Stimulated activated CD8-positive, alpha-beta memory T cell treated with anti-CD3 and anti-CD28 coated beads, Interleukin-12 subunit alpha, Interleukin-12 subunit beta, amount 100 ng/mL, for 1 hour (primary cell): ENCODE measurements at places on chromosomes 12 and 14.

DNA sequence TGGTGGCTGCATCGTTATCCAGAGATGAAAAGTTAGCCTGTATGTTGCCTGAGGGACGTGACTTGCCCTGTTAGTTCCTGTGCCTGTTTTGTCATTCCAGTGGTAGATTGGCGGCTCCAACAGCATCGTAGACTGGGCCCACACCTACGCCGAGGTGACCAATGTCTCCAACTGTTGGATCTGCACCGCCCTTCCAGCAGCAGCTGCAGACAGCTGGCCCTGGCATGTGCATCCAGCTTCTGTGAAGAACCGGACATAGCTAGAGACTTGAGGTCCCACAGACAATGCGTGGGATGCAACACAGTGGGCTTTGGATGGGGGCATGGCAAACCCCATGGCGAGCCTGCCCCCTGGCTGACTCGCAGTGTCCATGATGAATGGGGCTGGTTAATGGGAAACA lies 93.0 kb upstream of the TMPO start:
- DNase-seq: no peak

DNA sequence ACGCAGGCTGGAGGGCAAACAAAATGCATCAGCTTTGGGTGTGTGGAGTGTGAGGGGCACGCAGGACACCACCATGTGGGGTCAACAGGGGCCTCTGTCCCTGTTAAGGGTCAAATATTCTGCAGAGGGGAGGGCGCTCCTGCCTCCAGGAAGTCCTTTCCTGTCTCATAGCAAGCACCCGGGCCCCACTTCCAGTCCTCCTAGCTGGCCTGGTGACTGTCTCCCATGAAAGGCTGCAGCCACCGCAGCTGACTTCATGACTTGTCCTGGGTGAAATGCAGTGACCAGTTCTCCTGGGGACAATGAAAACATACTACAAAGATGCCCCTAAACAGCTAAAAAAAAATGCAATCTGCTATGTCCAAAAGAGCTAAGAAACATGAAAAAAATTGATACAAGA lies 53.6 kb downstream of the LGMN start:
- DNase-seq: no peak

GRCh38 chr14:26597071-26597588 lies 703 bp downstream of the NOVA1 start:
- DNase-seq: no peak

DNA sequence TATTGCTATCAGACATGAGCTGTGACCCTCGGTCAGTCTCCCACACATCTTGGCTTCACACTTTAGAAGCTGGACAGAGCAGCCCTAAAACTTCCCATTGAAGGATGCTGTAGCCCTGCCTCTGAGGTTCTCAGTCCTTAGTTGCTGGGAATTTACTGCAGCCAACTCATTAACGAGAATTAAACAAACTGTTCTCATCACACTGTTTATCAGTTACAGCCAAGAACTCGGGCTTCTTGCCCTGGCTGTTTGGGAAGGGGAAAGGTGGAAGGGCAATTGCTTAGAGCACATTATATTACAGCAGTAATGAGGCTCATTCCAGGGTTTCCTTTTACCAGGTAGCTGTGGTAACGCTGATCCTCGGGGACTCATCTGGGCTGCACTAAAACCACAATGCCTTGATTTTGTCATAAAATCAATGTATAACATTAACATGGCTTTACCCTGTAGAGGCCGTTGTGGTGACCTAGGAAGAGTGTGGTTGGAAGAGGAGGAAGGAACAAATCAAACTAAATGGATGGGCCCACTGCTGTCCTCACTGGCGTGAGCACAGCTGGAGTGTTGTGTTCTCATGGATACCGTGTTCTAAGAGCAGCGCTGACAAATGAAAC lies 87.1 kb downstream of the GPR135 start:
- DNase-seq: no peak

GRCh38 chr12:85662207-85662602 lies 174.0 kb downstream of the RASSF9 start:
- DNase-seq: no peak

GRCh38 chr14:98162856-98163805 lies 1108.9 kb downstream of the BCL11B start:
- no peak for DNase-seq

DNA sequence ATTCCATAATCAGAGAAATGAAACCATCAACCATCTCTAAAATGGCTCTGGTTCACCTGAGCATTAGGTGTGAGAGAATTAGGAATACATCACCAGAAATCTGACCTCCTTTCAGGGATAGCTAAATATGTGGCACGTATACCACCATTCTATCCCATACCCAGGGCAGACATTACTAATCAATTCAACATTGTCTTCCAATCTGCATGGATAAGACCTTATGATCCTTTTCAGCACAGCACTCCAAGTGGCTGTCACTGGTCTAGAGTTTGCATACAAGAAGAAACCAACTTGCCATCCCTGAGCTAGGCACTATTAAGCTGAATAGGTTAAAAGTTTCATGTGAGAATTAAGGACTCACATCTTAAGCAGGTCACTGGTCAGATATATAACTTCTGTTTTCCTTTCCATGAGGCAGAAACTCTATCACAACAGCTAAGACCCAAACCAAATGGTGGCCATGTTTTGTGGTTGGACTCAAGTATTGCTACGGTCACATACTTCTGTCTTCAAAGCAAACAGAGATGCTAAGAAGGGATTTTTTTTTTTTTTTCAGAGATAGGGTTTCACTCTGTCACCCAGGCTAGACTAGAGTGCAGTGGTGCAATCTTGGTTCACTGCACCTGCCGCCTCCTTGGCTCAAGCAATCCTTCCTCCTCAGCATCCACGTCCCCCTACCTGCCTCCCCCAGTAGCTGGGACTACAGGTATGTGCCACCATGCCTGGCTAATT lies 249.0 kb downstream of the DPF3 start:
- no peak for DNase-seq
